Activated CD4-positive, alpha-beta memory T cell treated with anti-CD3 and anti-CD28 coated beads for 36 hours (primary cell): ENCODE measurements at places on chromosomes 16 and 17. TPM values are rescaled to one million over a fixed set of nuclear protein-coding genes. Genes with fewer than 3 reads are reported as not detected.

Gene SLC52A1
- total RNA-seq: 0.36 TPM

Gene PDILT
- not detected for total RNA-seq

Gene PHOSPHO1
- total RNA-seq: not detected

Gene ZFHX3
- total RNA-seq: 0.21 TPM

Gene CD300LG
- not detected for total RNA-seq

Gene KRT28
- total RNA-seq: not detected

Gene AANAT
- not detected for total RNA-seq

Gene KRT20
- total RNA-seq: not detected

Gene CLEC18B
- not detected for total RNA-seq

Gene PPP1R27
- not detected for total RNA-seq

Gene NEUROD2
- not detected for total RNA-seq

Gene MGAT5B
- total RNA-seq: not detected

Gene CD300LF
- total RNA-seq: not detected

Gene EVPL
- not detected for total RNA-seq

Gene HAPSTR1
- 47.1 TPM for total RNA-seq

Gene PLA2G10
- not detected for total RNA-seq

Gene DHRS11
- total RNA-seq: 10.2 TPM

Gene LDHD
- 0.43 TPM for total RNA-seq

Gene LDAF1
- 15.1 TPM for total RNA-seq

Gene C16orf90
- not detected for total RNA-seq

Gene MT1G
- 5.8 TPM for total RNA-seq

Gene MYH2
- not detected for total RNA-seq

Gene MYH1
- total RNA-seq: not detected

Gene PGAP3
- 8.3 TPM for total RNA-seq

Gene ITGAX
- 30.3 TPM for total RNA-seq
